Right lung (tissue), 10 donors: ENCODE measurements at places on chromosomes 2 and 18. TPM values are rescaled to one million over a fixed set of nuclear protein-coding genes. Genes with fewer than 3 reads are reported as not detected.

CTIF gene
- 37.3 TPM for polyA plus RNA-seq

AKAIN1 gene
- not detected for polyA plus RNA-seq

PMAIP1 gene
- polyA plus RNA-seq: 3.3 TPM

PRKAG3 gene
- 0.76 TPM for polyA plus RNA-seq

RAB6C gene
- polyA plus RNA-seq: 0.62 TPM

CRACDL gene
- polyA plus RNA-seq: 3.2 TPM

NCKAP1 gene
- 121 TPM for polyA plus RNA-seq

NEU4 gene
- polyA plus RNA-seq: 0.21 TPM

MFSD2B gene
- polyA plus RNA-seq: 5.7 TPM

IWS1 gene
- 73.5 TPM for polyA plus RNA-seq

SLC5A7 gene
- 0.10 TPM for polyA plus RNA-seq
